ENCODE measurements at places on chromosomes 6 and 20. TPM values are rescaled to one million over a fixed set of nuclear protein-coding genes. Genes with fewer than 3 reads are reported as not detected.

DNA sequence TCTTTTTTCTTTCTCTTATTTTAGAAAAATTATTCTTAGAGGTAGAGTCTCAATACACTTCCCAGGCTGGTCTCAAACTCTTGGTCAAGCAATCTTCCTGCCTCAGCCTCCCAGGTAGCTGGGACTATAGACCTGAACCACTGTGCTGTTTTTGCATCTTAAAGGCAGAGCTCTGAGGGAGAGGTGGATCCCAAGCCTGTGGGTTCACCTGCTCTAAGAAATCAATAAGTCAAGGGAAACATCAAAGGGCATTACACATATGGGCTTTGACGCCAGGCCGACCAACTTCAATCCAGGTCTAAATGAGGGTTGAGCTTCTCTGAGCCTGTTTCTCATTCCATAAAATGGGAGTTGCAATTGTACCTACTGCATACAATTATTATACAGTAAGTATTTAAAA is 223.9 kb downstream of the LY86 start:
- no peaks in the 10 kb centered on the region for H3K36me3 ChIP-seq
- H3K4me1 ChIP-seq: peaks cover 10% of the 10 kb centered on the region
- peaks cover 7% of the 10 kb centered on the region for H3K27me3 ChIP-seq
- DNase-seq: no peak
- no peak overlapping the region for H3K27ac ChIP-seq
- no peak overlapping the region for H3K4me3 ChIP-seq

DNA sequence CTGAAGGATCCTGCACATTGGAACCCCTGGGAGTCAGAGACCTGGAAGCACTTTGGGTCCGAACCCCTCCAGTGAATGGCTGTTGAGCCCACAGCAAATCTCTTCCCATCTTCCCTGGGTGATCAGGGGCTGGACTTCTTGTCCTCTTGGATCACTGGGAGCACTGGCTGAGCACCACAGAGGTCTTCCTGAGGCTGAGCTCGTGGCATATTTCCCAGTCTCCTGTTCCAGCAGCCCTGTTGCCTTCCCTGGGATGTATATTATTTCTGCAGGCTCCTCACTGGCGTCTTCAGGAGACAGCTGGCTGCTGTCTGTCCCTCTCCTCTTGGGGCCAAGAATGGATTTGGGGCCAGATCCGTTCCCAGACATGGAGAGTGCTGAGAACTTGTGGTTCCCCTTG is 43.4 kb downstream of the PTK7 start:
- no peak for DNase-seq
- peaks cover 69% of the 10 kb centered on the region for H3K4me1 ChIP-seq
- no peaks in the 10 kb centered on the region for H3K27me3 ChIP-seq

GRCh38 chr6:113015249-113015648 is 668.1 kb downstream of the RFPL4B start:
- no peak overlapping the region for H3K4me3 ChIP-seq
- H3K27me3 ChIP-seq: no peaks in the 10 kb centered on the region
- H3K36me3 ChIP-seq: no peaks in the 10 kb centered on the region
- no peaks in the 10 kb centered on the region for H3K4me1 ChIP-seq
- no peak overlapping the region for H3K27ac ChIP-seq
- DNase-seq: no peak

- no peaks in the 10 kb centered on the region for H3K27me3 ChIP-seq
- H3K4me3 ChIP-seq: no peak overlapping the region
- H3K4me1 ChIP-seq: peaks cover 14% of the 10 kb centered on the region
- H3K36me3 ChIP-seq: peaks cover 6% of the 10 kb centered on the region
Observed at GRCh38 chr6:107716688-107717089, 107.4 kb downstream of the SCML4 start.

- DNase-seq: no peak
- no peak overlapping the region for H3K4me3 ChIP-seq
Observed at GRCh38 chr6:3321875-3322274, 63.1 kb downstream of the PSMG4 start.

MEI4 gene
- total RNA-seq: 1.6 TPM

DNA sequence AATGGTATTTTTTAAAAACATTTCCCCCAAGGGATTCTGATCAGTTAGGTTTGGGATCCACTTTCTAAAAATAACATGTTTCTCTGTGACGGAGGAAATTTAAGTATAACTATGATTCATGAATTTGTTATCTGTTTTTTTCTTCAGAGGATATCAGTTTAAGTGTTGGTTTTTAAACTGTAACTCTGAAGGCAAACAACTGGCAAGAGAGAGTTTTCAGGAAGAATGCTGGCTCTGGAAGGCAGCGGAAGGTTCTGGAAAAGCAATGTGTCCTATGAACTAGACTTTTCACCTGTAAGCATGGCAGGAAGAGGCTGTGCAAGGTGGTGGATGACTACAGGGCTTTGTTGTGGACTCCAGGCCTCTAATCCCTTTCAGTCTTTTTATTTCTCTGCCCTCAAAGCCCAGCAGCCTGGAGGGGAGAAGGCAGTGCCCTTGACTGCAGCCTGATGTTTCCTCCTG is 153.1 kb downstream of the GMPR start:
- H3K27me3 ChIP-seq: no peaks in the 10 kb centered on the region
- peaks cover 6% of the 10 kb centered on the region for H3K4me1 ChIP-seq
- no peak overlapping the region for H3K27ac ChIP-seq
- no peak for DNase-seq
